ENCODE measurements at places on chromosomes 12 and 14.
A peak's percentile ranks its signal among the peaks of the same experiment; 100 is the strongest.

DNA sequence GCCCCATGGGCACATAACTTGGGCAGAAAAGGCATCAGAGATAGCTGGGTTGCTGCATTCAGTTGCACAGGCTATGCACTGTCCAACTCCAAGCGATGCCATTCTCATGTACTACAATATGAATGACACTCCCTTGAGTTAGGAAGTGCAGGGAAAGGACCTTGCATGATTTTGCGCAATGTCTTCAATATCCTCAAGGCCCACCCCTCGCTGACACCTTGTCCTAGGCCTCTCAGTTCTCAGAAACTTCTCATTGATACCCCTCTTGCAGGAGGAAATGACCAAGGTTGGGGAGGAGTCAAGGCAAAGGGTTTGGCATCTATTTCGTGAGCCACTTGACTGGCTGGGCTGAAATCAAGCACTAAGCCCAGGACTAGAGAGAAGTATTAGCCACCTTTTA is 70.4 kb downstream of the ARL6IP4 start:
- DNase-seq: no peak

GRCh38 chr12:9606736-9607372 is 862 bp downstream of the KLRB1 start:
- no peak for DNase-seq

- DNase-seq: no peak
Measured at GRCh38 chr12:62784576-62784975, 150.4 kb downstream of the PPM1H start.

GRCh38 chr12:78703820-78704525 is 160.6 kb upstream of the SYT1 start:
- peak; percentile 86 for DNase-seq

GRCh38 chr12:17344649-17345048 is 738.7 kb upstream of the LMO3 start:
- no peak for DNase-seq

- no peak for DNase-seq
Measured at GRCh38 chr14:78340250-78340649, 170.1 kb downstream of the NRXN3 start.

DNA sequence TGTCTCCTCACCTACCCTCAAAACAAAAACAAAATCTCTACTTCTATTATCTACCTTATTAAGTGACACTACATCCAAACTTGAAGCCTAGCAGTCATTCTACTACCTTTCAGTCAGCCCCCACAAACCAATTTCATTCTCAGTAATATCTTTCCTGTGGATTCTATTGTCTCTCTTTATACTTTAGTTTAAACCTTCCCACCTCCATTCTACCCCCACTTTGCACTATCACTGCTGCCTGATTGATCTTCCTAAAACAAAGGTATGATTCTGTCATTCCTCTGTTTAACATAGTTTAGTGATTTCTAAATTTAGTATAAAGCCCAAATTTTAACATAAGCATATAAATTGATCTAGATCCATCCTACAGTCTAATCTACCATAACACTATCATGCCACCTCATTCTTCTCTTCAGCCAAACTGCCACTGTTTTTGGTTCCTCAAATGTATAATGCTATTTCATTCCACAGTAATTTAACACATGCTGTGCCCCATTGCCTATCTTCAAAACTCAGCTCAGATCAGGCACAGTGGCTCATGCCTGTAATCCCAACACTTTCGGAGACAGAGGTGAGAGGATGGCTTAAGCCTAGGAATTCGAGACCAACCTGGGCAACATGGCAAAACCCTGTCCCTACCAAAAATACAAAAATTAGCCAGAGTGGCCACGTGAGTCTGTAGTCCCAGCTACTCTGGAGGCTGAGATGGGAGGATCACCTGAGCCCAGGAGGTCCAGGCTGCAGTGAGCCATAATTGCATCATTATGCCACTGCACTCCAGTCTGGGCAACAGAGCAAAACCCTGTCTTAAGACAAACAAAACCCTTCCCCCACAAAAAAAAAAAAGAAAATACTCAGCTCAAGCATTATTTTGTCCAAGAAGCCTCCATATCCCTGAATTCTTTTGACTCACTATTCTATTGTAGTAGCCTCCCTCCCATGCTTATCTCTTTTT is 3.1 kb upstream of the STRN3 start:
- no peak for DNase-seq

- no peak for DNase-seq
Measured at GRCh38 chr12:67786086-67786485, 137.5 kb downstream of the DYRK2 start.

- no peak for DNase-seq
Measured at GRCh38 chr14:101230851-101231550, 327.5 kb upstream of the RTL1 start.

DNA sequence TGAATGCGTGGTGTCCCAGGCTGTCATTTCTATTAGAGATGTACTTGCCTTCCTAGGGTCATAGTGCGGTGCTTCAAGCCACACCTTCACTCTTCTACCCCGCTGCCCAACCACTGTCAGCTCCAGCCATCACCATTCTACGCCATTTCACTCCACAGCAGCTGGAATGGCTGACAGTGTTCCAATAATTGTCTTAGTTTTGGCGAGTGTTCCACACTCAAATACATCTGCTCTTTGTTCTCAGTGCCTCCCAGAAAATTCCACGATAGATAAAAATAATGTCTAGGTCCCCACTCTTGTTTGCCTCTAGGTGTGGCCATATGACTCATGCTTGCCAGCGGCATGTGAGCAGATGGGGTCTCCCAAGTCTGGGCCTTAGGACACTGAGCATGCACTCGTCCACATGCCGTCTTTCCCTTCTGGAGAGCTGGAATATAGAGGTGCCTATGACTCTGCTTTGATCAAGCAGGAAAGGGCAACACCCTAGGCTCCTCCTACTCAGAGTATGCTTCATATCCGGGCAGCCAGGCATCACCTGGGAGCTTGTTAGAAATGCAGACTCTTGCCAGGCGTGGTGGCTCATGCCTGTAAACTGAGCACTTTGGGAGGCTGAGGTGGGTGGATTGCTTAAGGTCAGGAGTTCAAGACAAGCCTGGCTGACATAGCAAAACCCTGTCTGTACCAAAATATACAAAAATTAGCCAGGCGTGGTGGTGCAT is 163.0 kb downstream of the BRMS1L start:
- DNase-seq: no peak

- DNase-seq: no peak
Measured at GRCh38 chr14:94673071-94673470, 60.9 kb downstream of the SERPINA3 start.

- no peak for DNase-seq
Measured at GRCh38 chr12:124114316-124114715, 141.3 kb downstream of the ZNF664 start.

- DNase-seq: no peak
Measured at GRCh38 chr12:44859998-44860689, 16.0 kb downstream of the NELL2 start.

- no peak for DNase-seq
Measured at GRCh38 chr14:53606203-53606602, 350.4 kb downstream of the BMP4 start.

GRCh38 chr12:28512876-28513275 is 322.6 kb downstream of the CCDC91 start:
- DNase-seq: no peak

DNA sequence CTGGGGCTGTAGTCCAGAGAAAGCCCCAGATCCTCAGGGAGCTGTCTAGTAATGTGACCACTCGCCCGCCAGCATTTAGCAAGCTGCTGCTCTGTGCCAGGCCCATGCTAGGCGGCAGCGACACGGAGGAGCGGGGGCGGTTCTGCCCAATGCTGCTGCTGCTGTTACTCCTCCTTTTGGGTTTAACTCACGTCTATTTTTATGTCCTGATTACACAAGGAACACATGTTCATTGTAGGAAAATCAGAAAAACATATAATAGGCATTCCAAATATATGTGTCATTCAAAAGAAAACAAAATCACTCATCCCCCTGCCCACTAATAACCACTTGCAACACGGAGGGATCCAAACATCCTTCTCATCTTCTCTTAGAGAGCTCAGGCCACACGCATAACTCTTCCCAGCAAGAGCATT is 30.4 kb downstream of the CCDC92 start:
- DNase-seq: peak; percentile 76

GRCh38 chr12:120662879-120663278 is 22.5 kb downstream of the CABP1 start:
- no peak for DNase-seq

DNA sequence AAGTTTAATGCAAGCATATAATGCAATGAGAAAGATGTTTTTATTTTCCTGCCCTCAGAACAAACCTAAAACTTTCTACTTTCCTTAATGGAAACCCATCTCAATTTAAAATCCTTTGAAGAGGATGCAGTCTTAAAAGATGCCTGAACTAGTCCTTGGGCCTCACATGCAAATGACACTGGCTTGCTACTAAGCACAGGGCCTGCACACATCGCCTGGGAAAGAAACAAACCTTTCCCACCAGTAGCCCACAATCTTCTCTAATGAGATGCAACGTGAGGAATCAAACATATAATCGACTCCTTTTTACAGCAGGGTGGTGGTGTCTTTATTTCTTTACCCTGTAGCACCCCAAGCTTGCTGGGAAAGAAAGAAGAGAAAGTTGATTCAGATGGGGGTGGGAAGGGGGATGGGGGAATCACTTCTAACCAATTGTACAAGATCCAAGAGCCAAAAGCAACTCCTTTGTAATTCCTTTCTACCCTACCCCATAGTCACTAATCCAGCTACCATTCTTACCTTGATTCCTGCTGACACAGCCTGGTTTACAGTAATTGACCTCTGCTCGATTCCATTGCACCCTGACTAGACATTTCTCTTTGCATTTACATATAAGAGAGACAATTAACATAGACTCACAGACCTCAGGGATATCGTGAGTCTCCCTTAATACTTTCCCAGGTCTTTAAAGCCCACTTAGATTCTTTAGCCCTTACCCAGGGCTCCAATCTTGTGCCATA is 69.5 kb upstream of the FERMT2 start:
- DNase-seq: no peak

- DNase-seq: no peak
Measured at GRCh38 chr12:13102461-13103195, 839 bp downstream of the GSG1 start.

DNA sequence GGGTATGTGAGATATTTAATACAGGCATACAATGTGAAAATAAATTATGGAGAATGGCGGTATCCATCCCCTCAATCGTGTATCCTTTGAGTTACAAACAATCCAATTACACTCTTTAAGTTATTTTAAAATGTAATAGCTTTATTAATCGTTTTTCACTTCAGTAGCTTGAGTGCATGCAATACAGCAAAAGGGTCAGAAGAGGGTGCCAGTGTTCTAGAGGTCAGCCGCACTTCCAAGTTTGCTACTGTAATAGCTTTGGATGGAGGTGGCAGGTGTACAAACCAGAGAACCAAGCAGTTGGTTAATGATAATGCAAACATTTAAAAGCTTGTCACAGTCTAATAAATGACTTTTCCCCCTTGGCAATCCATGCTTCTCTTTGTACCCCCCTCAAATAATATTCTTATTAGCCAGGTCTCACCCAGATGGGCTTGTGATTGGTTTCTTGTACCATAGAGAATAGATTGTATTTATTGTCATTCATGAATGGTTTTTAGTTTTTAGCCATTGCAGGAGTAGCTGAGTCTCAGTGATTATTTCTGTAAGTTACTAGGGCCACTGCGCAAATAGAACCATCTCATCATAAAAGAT is 127.0 kb downstream of the ERC1 start:
- DNase-seq: peak; percentile 40

GRCh38 chr12:109679501-109680263 is 33.9 kb upstream of the FAM222A start:
- no peak for DNase-seq

DNA sequence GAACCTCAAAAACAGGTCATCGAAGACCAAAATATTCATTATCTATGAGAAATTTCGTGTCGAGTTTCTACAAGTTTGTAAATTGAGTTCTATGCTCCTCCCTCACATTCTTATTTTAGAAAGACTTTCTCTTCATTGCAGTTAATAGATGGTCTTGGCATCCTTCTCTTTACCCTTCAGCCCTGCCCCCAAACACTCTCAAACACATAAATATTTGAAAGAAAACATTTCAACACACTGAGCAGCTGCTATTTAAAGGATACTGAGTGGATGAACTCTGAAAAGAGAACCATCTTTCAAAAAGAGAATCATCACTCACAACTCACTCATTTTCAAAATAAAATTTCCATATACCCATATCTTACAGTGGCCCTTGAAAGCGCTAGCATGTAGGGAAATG is 67.1 kb downstream of the NUAK1 start:
- DNase-seq: no peak

- no peak for DNase-seq
Measured at GRCh38 chr12:22457085-22457484, 87.3 kb downstream of the C2CD5 start.

DNA sequence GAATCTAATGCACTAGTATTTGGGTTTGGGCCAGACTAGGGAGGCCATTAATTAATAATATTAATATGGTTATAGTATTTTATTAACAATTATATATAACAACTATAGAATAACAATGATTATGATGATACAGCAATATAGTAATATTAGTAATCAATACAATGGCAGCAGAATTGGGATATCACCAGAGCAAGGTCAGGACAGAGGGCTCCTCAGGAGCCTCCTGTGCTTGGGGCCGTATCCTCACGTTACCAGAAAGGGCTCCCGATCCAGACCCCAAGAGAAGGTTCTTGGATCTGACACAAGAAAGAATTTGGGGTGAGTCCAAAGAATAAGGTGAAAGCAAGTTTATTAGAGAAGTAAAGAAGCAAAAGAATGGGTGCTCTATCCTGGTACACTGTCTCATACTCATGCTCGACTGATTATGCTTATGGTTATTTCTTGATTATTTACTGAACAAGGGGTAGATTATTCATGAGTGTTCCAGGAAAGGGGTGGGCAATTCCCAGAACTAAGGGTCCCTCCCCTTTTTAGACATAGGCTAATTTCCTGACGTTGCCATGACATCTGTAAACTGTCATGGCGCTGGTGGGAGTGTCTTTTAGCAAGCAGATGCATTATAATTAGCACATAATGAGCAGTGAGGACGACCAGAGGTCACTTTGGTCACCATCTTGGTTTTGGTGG is 61.6 kb downstream of the RIN3 start:
- no peak for DNase-seq

- DNase-seq: no peak
Measured at GRCh38 chr14:94599656-94600004, 12.6 kb upstream of the SERPINA3 start.

DNA sequence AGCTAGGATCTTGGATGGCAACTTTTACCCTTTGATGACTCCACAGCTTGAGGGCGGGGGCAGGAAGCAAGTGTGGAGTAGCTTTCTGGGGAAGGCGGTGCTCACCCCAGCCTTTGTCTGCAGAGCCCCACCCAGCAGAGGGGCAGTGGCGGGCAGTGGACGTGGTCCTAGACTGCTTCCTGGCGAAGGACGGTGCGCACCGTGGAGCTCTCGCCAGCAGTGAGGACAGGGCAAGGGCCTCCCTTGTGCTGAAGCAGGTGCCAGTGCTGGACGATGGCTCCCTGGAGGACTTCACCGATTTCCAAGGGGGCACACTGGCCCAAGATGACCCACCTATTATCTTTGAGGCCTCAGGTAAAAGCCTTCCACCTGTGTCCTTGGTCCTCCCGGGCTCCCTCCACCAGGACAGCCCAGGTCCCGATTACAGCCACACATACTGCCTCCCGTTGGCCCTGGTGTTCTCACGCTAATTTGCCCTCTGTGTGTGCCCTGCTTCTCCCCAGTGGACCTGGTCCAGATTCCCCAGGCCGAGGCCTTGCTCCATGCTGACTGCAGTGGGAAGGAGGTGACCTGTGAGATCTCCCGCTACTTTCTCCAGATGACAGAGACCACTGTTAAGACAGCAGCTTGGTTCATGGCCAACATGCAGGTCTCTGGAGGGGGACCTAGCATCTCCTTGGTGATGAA is 1.2 kb downstream of the TAPBPL start:
- DNase-seq: no peak

- no peak for DNase-seq
Measured at GRCh38 chr12:97313471-97314190, 149.0 kb upstream of the RMST start.
